ENCODE measurements at places on chromosomes 3 and 15.

DNA sequence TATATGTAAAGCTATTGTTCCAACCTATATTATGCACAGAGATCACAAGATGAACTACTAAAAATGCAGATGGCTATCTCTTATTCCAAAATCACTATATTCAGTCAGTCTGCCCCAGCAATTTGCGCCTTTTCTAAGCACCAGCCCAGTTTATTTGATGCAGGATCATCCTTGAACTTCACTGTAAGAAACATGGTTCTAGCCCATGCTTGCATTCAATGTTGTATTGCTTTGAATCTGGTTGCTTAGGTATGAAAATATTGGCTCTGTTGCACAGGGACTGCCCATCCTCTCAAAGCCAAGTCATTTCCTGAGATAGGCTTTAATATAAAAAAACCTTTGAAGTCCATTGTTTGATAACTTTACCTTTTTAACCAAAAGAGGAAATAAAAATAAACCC lies 170.5 kb upstream of the LRIG1 start:
- DNase-seq: no peak

GRCh38 chr3:82891028-82891427 lies 1129.6 kb upstream of the GBE1 start:
- no peak for DNase-seq

GRCh38 chr3:79258479-79258878 lies 509.3 kb downstream of the ROBO1 start:
- DNase-seq: no peak

- no peak for DNase-seq
These were observed 204.4 kb upstream of the TGFBR2 start for GRCh38 chr3:30401971-30402370.

DNA sequence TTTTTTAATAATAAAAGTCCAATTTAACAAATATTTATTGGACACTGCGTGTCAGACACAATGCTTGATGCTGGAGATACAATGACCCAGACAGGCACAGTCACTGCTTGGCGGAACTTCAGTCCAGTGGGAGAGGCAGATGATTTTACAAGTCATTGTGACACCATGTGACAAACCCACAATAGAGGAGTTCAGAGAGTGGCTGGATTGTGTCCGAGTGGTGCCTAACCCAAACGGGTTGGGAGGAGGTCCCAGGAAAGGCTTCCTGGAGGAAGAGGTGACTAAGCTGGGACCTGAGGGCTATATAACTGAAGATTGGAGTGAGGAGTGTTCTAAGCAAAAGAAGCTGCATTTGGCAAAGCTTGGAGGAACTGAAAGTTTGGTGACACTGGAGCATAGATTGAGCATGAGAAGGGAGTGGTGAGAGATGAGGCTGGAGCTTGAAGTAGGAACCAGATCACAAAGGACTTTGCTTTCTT lies 41.4 kb downstream of the CRTC3 start:
- DNase-seq: no peak

DNA sequence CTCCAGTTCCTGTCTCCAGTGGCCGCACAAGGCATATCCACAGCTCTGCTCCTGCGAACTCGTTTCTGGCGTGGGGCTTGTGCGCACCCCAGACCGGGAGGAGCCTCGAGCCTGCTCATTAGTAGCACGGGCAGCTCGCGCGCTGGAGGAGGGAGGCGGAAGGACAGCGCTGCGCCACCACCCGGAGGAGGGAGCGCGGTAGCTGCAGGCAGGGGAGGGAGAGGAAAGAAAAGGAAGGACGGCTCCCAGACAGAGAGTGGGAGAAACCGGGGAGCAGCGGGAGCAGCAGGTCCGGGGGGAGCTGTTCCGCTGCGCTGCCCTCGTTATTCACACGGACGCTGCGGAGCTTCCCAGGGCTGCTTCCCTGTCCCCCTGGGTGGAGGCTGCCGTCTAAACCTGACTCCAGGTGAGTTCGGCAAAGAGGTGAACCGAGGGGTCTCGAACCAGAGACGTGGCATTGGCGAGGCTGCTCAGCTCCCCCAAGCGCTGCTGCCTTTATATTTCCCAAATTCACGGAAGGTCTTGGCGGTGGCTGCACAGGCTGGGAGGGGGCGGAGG lies 121.3 kb upstream of the ZNF717 start:
- DNase-seq: no peak

DNA sequence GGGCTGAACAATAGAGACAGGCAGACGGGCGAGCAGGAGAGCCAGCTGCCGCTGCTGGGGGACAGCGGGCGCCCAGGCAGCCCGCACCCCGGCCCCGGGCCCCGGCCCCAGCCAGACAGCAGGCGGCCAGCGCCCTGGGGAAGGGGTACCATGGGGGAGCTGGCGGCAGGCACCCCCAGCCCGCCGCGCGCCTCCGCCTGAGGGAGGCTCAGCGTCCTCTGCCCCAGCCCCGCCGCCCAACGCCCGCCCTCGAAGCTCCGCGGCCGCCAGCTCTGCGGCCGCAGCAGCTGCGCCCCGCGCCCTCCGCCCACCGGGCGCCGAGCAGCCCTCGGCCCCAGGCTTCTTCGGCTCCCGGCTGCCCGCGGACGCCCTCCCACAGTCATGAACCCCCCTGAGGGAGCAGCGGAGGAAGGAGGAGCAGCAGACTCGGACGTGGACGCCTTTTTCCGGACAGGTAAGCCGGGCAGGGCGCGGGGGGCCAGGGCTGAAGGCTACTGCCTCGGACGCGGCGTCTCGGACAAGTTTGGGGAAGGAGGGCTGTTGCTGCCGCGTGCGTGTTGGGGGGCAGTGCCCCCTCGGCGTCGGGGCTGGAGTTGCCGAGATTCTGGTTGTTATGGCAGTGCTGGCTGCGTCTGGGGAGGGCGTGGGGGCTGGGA lies 41.6 kb upstream of the ROPN1 start:
- peak; percentile 1 for DNase-seq

GRCh38 chr3:194296454-194297263 lies 54.5 kb downstream of the CPN2 start:
- no peak for DNase-seq

DNA sequence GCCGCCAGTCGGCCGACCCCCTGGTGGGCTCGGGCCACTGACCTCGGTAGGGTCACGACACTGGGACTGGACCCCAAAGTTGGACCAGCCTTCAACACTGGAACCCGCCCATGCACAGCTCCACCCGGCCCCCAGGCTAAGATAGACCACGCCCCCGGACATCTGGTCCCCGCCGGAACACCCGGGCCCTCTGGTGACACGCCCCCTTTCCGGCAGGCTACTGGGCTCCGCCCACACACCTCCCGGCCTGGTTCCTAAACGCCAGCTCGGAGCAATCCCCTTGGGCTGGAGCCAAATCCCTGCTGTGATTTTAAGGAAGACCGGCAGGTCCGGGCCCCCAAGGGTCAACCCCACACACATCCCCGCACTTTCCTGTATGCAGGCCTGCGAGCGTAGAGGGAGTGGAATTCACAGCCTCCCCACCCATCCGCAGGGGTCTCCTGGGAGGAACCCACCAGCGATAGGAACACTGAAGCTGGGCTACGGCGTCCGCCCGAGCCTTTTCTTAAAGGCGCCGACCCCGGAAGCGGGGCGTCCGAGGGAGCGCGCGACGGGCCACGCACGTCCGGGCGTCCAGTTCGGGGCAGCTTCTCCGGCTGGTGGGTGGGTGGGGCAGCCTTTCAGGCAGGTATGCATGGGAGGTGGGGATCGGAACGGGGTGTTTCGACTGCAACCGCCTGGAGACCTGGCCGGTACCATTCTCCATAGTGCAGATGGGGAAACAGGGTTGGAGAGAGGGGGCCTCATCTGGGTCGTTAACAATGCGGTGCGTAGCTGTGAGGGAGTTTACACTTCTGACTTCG lies at the start of gene HEMK1:
TSS of gene HEMK1 (plus strand) at position 576 of the 803 bp plus-strand sequence. CDS start 1,583 bp downstream, outside the sequence.
- peak; percentile 97 for DNase-seq

GRCh38 chr15:51067510-51067909 lies 27.2 kb downstream of the TNFAIP8L3 start:
- DNase-seq: no peak

- no peak for DNase-seq
These were observed 46.4 kb upstream of the TRPM1 start for GRCh38 chr15:31147944-31148296.

GRCh38 chr3:10173926-10174435 lies 9.3 kb downstream of the IRAK2 start:
- no peak for DNase-seq

DNA sequence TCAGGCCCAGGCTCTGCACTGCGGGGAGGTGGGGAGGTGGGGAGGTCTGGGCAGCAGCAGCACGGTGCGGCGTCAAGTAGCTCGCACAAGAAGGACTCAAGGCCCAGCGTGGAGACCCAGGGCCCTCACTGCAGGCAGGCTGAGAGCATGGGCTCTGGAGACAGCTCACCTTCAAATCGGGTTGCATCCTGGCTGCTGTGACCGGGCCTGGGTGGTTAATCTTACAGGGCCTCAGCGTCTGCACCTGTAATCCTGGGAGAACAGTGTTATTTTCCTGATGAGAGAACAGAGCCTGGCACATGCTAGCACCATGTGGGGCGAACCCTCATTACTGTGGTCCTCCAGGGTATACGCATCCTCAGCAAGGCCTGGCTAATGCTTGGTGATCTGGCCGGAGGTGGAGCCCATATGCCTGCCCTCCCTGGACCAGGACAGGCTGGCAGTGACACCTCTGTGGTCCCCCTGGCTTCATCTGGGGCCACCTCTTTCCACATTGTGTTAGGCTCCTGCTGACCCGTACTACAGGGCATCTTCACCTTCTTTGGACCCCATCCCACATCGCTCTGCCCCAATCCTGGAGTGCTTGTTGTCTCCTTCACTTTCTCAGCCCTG lies 55.5 kb downstream of the RGMA start:
- no peak for DNase-seq

DNA sequence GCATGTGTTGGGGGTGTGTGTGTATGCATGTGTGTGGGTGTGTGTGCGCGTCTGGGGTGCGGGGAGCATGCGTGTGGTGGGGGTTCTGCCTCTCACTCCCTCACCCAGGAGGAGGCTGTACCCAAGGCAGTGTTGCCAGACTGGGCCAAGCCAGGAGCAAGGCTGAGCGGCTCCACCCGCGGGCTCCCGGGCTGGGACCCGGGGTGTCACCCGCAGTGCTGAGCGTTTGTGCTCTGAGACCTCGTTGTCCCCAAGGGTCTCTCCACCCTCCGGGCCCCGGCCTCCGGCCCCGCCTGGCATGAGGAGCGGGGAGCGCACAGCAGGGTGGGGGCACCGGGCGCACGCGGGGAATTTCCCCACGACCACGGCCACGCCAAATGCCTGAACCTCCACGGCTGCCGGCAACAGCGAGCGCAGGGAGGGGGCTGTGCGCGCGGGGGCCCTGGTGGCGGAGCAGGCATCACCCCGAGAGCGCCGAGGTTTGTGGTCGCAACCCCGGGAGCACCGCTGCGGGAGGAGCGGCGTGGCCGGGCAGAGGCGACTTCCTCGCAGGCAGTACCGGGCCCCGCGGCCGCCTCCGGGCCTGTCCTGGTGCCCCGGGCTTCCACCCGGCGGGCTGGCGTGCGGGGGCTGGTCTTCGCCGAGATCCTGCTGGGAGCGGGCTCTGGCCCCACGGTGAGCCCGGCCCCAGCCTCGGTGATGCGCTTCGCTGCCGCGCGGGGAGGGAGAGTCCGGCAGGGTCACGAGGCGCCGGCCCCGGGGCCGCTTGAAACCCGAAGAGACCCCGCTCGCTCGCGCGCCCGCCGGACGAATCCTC lies 7.4 kb upstream of the OCA2 start:
- DNase-seq: peak; percentile 25

DNA sequence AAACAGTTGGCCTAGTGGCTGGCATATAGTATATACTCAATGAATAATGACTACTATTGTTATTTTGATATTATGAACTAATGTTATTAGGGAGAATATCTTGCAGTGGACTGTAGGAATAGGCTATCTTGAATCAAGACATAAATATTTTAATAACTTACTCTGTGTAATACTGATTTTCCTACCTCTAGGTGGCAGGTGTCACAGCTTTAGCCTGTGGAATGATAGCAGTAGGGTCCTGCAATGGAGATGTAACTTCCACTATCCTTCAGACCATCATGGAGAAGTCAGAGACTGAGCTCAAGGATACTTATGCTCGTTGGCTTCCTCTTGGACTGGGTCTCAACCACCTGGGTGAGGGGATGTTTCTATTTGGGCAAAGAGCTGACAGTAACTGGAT lies 6.5 kb downstream of the PSMD2 start:
- DNase-seq: no peak
